ENCODE measurements at places on chromosomes 5 and 9. TPM values are rescaled to one million over a fixed set of nuclear protein-coding genes. Genes with fewer than 3 reads are reported as not detected.

AIF1L gene
- 3.7 TPM for total RNA-seq

BTNL3 gene
- total RNA-seq: not detected

IFNE gene
- 2.9 TPM for total RNA-seq

ACSL6 gene
- total RNA-seq: not detected

DDX4 gene
- total RNA-seq: not detected

PCDHA7 gene
- not detected for total RNA-seq

CNTLN gene
- total RNA-seq: 5.0 TPM

ACOT12 gene
- not detected for total RNA-seq

STPG3 gene
- not detected for total RNA-seq

DNAJC18 gene
- 11.3 TPM for total RNA-seq
